ENCODE measurements at places on chromosomes 5 and 9. TPM values are rescaled to one million over a fixed set of nuclear protein-coding genes. Genes with fewer than 3 reads are reported as not detected.

Gene TAF11L4
- polyA plus RNA-seq: not detected

Gene FAM221B
- polyA plus RNA-seq: 0.26 TPM

Gene FCN1
- not detected for polyA plus RNA-seq

Gene PCDHGA3
- not detected for polyA plus RNA-seq

Gene CD72
- 1.1 TPM for polyA plus RNA-seq

Gene PCDHGA7
- polyA plus RNA-seq: not detected

Gene TMEM215
- not detected for polyA plus RNA-seq

Gene WDR38
- not detected for polyA plus RNA-seq

Gene STK32A
- 2.6 TPM for polyA plus RNA-seq

Gene ADAMTS2
- 78.8 TPM for polyA plus RNA-seq

Gene PKN3
- polyA plus RNA-seq: 3.7 TPM

Gene RAB3C
- 6.4 TPM for polyA plus RNA-seq

Gene PCDHB11
- 1.8 TPM for polyA plus RNA-seq

Gene FBN2
- 41.0 TPM for polyA plus RNA-seq

Gene KIF24
- polyA plus RNA-seq: 0.71 TPM

Gene CDC14B
- 11.4 TPM for polyA plus RNA-seq

Gene CARD6
- polyA plus RNA-seq: 1.4 TPM

Gene CSF2
- polyA plus RNA-seq: not detected

Gene TAF7
- polyA plus RNA-seq: 107 TPM

Gene LCNL1
- polyA plus RNA-seq: 0.47 TPM
